HCEC 1CT (cell line): ENCODE measurements at places on chromosomes 13 and 19.

DNA sequence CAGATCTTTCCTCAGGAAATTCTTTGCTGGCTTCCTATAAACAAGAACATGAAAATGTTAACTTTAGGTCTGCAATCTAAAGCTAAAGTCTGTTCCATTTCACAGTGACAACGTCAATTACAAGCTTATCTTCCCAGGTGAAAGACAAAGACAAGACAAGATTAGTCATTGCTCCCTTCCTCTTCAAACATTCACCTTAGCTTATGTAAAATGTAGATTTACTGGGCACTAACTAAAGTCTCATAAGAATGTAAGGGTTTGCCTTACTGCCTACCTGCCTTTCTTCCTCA lies 17.2 kb downstream of the TNFSF14 start:
- DNase-seq, result no peak

DNA sequence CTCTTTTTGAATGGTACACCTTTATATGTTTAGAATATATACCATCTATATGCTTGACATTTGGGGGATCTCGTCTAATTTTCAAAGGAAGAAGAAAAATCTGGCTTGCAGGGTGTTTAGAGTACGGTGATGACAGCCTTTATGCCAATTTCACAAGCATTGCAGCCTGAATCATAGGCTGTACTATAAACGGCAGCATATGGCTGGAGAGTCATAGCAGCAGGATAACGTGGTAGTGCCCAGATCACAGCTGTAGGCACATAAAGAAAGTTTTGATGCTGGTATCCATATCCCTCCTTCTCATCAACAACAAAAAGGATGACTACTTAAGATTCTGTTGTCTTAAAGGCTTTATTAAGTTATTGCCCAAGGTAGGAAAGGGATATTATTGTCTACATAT lies 253.0 kb downstream of the PCDH9 start:
- no peak for DNase-seq

GRCh38 chr13:36445891-36446351 lies 13.6 kb downstream of the CCNA1 start:
- DNase-seq, result no peak

DNA sequence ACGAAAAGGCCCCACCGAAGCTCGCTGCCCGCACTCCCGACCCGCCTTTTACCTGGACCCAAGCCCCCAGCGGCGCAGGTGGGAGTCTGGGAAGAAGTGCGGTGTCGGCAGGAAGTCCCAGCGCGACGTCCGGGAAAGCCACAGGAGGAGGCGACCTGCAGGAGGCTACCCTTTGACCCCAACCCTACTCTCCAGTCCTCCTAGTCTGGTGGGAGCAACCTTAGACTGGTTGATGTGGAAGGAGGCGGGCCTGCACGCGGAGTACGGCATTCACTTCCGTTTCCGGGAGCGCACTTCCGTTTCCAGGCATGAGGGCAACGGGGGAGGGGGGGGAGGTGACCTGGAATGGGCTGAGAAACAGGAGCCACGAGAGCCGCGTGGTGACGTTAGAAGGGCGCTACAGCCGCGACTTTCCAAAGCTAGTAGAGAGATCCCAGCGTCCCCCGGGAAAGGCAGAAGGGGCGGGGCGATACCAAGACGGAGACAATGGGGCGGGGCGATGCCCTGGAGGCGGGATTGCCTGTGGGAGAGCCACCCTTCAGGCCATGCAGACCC lies 28.5 kb downstream of the ZNF266 start:
- DNase-seq, result peak; percentile 17
